ENCODE measurements at places on chromosomes 12 and 14.
A peak's percentile ranks its signal among the peaks of the same experiment; 100 is the strongest.

DNA sequence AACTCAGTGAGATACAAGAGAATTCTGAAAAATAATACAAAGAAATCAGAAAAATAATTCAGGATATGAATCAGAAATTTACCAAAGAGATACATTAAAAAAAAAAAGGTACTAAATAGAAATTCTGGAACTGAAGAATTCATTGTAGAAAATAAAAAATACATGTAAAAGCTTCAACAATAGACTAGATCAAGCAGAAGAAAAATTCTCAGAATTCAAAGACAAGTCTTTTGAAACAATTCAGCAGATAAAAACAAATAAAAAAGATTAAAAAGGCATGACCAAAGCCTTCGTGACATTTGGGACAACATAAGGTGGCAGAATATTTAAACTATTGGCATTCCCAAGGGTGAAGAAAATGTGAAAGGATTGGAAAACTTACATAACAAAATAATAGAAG lies 133.1 kb upstream of the CNOT2 start:
- DNase-seq, result no peak

- DNase-seq, result no peak
Measured at GRCh38 chr14:83372271-83372670, 1838.6 kb upstream of the SEL1L start.

DNA sequence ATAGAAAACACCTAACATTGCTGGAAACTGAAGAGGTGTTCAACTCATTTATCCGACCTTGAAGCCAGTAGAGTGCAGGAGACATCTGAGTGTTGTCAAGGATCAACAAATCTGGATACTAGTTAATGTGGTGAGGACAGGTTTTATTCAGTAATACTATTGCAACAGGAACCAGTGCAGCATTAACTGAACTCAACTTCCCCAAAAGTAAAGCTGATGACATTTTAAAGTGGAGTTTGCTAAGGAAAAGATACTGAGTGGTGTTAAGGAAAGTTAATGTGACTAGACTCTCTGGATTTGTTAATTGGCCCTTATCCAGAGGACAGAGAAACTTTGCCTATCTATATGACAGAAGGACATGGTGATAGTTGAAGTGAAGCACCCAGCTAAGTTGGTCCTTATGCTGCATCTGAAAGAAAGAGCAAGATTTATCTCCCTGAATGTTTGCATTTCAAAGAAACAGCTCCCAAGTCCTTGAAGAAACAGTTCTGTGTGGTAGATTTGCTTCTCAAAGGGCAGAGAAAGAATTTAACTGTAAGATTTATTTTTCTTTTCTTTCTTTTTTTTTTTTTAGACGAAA lies 1.2 kb upstream of the CLEC7A start:
- no peak for DNase-seq

DNA sequence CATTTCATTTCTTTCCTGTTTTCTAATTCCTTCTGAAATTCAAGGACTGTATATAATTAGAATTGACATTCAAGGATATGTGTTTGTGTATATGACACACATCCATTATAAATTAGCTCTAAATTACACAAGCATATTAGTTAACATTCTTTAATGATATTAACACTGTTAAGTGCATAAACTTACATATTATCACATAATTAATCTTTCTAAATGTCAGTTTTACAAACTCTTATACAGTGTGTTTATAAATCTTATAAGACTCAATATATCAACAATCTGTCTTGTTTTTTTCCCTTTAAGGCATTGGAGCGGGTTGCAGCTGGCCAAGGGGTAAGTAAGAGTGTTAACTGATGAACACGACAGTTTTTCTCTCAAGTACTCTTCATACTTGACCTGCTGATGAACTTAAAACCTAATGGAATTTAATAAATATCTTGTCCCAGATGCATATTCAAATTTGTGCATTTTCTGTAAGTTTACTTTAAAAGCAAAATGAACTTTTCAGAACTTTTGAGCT lies 76.1 kb downstream of the METTL25 start:
- DNase-seq, result no peak

DNA sequence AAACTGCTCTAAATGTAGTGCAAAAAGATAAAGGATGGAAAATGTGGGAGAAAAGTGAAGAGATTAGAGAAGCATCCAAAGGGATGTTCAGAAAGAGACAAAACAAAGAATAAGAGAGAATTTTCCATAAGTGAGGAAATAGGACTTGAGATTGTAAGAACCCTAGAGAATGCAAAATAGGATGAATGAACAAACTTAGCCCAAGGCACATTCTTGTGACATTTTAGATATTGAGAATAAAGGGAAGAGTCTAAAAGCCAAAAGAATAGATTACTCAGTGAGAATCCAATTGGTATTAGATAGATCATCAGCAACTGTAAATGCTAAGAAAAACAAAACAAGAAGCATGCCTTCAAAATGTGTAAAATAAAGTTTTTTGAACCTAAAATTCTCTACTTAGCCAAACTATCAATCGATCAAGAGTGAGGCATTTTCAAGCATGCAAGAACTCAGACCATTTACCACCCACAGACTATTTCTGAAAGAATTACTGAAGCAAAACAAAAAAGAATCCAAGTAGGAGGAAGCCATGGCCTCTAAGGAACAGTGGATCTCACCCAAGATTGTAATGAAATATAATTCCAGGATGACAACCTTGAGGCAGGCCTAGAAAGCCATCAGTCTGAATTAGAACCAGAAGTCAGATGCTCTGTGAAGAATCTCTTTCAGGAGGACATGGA lies 33.5 kb downstream of the DYRK2 start:
- no peak for DNase-seq

DNA sequence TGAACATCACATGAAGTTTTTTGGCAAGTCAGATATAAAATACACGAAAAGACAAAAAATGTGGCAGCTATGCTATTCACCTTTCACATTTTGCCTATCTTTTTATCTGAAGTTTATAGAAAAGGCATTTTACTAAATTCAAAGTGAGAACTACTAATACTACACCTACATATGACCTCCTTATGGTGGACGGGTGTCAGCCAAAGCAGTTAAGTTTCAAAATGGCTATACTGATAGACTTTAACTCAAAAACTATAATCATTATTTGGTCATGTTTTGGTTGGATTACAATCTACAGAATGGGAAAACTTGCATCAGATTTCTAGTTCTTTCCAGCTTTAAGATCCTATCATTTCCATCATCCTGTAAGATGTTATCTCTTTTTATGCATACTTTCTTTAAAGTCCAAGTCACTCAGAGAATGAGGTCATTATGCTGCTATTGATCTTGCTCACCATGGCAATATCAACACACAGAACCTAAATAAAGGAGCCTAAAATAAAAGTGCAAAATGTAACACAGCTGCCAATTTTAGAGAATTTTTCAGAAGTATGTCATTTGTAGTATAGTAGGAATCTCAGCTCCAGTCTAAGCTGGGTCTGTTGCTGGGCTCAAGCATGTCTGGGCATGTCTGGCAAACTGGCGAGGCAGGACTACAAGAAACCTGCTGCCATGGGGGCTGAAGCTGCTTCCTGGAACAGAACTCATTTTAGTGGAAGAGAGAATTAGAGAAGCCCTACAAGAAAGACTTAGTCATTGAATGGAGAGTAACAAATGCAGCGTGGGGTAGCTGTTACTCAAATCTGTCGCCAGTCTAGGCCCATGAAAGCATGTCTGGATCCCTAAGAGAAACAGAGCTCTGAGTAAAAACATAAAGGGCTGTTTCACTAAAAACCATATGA lies 7.6 kb upstream of the AEBP2 start:
- peak; percentile 19 for DNase-seq

GRCh38 chr12:18651525-18651924 lies 86.3 kb downstream of the PLCZ1 start:
- no peak for DNase-seq

DNA sequence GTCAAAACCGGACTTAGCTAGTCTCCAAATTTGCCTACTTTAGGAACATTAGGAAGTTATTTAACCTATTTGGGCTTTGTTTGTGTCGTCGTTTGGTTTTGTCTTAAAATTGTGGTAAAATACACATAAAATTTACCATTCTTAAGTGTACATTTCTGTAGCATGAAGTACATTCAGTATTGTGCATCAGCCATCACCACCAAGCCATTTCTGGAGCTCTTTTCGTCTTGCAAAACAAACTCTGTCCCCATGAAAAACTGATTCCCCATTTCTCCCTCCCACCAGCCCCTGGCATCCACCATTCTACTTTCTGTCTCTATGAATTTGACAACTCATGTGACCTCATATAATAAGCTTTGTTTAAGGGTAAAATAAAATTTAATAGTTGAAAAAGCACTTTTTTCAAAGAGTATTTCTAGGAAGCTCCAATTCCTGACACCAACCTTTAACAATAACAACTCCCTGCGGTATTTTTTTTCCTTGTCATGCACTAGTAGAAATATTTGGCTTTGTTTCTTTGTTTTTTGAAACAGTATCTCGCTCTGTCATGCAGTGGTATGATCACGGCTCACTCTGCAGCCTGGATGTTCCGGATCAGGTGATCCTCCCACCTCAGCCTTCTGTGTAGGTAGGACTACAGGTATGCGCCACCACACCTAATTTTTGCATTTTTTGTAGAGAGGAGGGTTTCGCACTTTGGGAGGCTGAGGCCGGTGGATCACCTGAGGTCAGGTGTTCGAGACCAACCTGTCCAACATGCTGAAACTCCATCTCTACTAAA lies 3.6 kb upstream of the UBC start:
- peak; percentile 50 for DNase-seq

DNA sequence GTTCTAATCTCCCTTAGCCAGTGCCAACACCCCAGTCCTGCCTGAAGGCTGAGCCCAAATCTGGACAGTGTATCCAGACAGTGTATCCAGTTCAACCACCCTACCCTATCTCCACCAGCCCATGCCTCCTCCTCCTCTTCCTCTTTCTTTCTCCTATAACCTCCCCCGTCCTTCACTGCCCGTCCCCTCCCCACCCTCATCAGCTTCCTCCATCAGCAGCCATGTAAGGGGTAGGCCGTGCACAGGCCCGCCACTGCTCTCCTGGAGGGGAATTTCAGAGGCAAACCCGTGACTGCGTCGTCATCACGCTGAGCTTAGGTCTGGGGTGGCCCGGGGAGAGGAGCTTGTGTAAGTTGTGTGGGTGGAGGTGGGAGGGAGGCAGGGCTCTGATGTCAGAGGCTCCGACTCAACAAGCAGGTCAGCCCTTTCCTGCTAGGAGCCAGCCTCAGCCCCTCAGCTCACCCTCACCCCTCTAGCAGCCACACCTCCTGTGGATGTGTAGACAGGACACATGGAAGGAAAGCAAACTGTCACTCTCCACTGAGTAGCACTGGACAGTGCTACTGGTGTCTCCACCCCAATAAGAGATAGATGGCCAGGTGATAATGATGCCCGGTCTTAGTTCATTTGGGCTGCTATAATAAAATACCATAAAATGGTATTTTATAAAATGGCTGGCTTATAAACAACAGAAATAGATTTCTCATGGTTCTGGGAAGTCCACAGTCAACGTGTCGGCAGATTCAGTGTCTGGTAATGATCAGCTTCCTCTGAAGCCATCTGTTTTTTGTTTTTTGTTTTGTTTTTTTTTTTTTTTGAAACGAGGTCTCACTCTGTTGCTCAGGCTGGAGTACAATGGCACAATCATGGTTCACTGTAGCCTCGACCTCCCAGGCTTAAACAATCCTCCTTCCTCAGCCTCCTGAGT lies 50.5 kb downstream of the IRF2BPL start:
- DNase-seq, result no peak

- DNase-seq, result no peak
Measured at GRCh38 chr14:75297411-75298040, 18.9 kb downstream of the FOS start.

DNA sequence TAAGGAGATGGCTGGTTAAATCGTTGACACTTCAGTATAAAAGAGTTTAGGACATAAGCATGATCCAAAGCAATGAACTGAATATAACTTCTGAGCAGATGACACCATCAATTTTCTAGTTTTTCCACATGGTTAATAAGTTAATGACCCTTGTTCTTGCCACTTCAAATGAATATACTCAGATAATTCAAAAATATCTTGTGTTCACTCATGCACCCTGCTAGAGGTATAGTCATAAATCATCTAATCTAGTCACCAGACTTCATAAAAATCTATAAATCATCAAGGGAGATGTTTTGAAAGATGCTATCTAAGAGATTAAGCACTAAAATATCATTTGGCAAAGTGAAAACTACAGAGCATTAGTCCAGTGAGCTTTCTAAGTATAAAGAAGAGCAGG lies 131.9 kb downstream of the MDGA2 start:
- DNase-seq, result no peak

GRCh38 chr12:6472491-6472890 lies 2.0 kb upstream of the VAMP1 start:
- DNase-seq, result no peak

DNA sequence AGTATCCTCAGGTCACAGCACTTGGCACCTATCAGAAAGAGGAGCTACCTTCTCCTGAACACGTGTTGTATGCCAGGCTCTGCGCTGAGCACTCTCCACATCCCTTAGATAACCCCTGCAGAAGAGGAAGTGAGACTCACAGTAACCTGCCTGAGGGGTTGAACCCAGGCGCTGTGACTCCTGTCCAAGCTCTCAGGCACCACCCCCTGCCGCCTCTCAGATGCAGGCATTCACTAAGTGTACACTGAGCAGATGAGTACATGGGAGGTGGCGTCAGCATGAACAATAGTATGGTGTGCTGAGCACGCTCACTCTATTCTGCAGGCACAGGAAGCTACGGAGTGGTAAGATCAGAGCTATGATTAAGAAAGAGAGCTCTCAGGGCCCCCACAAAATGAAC lies 21.0 kb upstream of the RIC8B start:
- DNase-seq, result no peak

GRCh38 chr12:11780521-11781101 lies 131.1 kb downstream of the ETV6 start:
- DNase-seq, result no peak

GRCh38 chr12:20560935-20561334 lies 134.2 kb upstream of the SLCO1C1 start:
- no peak for DNase-seq

DNA sequence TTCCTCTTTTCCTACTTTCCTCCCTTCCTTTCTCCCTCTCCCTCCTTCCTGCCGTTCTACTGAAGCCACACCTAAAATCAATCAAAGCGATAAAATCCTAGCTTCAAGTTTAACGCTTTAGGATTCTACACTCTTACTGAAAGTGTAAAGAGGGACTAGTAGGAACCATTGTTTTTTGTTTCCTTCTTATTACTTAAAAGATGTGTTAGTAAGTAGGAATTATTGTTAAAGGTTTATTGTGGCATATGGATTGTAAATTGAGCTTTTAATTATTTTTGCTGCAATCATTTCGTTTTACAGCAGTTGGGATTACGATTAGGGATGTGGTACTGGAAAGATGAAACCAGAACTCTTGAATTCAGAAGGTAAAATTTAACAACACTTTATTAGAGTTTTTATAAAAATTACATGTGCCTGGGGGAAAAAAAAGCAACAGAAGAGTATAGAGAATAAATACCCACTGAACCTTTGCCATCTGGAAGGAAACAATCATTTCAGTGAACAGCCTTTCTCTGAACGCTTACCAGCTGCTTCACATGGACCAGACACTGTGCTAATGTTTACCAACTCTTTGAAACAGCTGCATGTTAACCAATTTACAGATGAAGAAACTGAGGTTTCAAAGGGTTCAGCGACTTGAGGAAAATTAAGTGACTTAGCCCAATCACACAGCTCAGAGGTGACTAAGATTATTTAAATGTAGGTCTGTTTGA lies 1.0 kb downstream of the PPP1R36 start:
- DNase-seq, result no peak
